ENCODE measurements at places on chromosomes 2 and 18.
A peak's percentile ranks its signal among the peaks of the same experiment; 100 is the strongest.

- H3K27me3 ChIP-seq, result no peaks in the 10 kb centered on the region
- no peak overlapping the region for H3K27ac ChIP-seq
- H3K4me3 ChIP-seq, result no peak overlapping the region
- H3K36me3 ChIP-seq, result no peaks in the 10 kb centered on the region
- no peaks in the 10 kb centered on the region for H3K4me1 ChIP-seq
- peak; percentile 46 for DNase-seq
Measured at GRCh38 chr18:76691800-76692199, 130.6 kb upstream of the ZNF236 start.

DNA sequence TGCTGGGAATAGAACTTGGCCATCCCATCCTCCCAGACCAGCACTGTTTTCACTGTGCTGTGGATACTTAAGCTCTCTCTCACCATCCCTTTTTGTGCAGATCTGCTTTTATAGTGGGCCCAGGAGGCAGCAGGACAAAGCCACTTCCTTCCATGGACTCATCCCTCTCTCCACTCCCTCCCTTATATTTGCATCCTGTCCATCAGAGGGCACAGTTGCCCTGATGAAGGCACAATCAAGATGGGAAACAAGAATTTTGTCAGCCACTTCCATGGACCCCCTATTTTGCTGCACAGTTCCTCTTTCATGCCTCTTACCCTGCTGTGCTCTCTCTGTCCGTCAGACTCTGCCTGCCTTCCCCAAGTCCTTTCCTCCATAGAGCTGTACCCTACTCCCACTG is 338.7 kb downstream of the HRH4 start:
- no peaks in the 10 kb centered on the region for H3K36me3 ChIP-seq
- no peaks in the 10 kb centered on the region for H3K4me1 ChIP-seq
- H3K4me3 ChIP-seq, result no peak overlapping the region
- no peak overlapping the region for H3K27ac ChIP-seq
- H3K27me3 ChIP-seq, result no peaks in the 10 kb centered on the region
- DNase-seq, result no peak

DNA sequence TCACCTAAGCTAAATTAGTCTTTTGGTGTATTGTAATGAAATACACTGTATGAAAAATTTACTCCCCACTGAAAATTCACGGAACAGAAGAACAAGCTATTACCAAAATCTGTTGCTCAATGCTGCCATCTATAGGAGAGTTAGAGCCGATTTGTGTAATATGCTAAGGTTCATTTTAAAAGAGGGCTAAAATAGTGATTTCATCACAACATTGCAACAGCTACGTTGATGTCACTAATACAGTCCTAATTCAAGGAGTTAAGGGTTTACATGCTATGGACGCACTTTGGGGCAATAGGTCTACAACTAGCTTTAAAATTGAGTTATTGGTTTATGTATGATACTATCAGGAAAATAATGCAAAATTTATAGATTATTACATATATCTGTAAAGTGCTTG is 3.0 kb upstream of the IRS1 start:
- DNase-seq, result no peak
- no peak overlapping the region for H3K4me3 ChIP-seq
- H3K36me3 ChIP-seq, result peaks cover 1% of the 10 kb centered on the region

DNA sequence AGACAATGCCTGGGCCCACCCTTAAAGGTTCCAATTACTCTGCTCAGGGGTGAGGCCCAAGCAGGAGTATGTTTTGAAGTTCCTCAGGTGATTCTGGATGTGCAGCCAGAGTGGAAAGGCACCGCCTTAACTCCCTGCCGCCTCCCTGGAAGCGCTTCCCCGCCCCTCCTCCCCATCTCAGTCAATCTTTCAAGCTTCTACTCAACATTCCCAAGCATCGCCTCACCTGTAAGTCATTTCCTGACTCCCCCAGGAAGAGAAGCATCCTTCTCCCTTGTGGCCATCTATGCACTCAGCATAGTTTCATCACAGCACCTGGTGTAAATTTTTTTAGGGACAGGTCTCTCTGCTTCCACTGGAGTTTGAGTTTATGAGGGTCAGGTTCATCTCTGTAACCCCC is 67.5 kb downstream of the MYL12B start:
- no peak overlapping the region for H3K27ac ChIP-seq
- no peaks in the 10 kb centered on the region for H3K4me1 ChIP-seq

GRCh38 chr18:79935499-79935898 is 16.0 kb downstream of the SLC66A2 start:
- H3K36me3 ChIP-seq, result peaks cover 61% of the 10 kb centered on the region
- peak; percentile 5 for DNase-seq
- H3K27me3 ChIP-seq, result no peaks in the 10 kb centered on the region
- H3K27ac ChIP-seq, result no peak overlapping the region
- no peaks in the 10 kb centered on the region for H3K4me1 ChIP-seq

DNA sequence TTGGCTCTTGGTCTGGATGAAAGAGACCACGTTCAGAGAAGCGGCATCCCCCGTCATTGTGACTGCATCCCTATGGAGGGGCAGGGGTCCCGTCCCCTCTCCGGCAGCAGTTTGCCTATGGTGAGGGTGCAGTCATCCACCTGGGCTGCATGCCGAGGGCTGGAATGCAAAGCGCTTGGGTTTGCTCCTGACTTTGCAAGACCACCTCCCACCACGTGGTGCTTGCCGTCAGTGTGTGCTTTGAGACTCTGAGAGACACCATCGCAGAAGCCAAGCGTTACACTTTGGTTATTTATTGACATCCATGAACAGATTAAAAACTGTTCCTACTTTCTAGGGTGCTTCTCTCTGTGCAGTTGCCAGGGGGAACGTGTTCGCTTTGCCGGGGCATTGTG is 59.5 kb downstream of the SH3RF3 start:
- no peaks in the 10 kb centered on the region for H3K27me3 ChIP-seq
- peak overlapping the region; percentile 76 for H3K27ac ChIP-seq
- peak; percentile 56 for DNase-seq
- H3K4me1 ChIP-seq, result peaks cover 45% of the 10 kb centered on the region
- H3K36me3 ChIP-seq, result no peaks in the 10 kb centered on the region

DNA sequence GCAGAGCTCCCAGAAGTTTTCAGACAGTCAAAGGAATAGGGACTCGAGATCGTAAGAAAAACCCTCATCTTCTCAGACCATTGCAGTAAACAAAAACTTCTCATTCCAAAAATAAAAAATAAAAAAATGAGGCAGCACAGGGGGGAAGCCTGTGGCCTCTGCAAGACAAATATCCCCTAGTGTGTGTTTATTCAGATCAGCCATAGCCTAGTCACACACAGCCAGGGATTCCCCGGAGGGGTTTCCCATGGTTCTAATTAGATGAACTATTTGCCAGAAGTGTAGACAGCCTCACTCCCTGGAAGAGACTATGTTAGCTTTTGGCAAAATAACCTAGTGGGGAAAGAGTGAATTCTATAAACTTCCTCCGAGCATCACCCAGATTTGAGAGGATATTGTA is 122.9 kb upstream of the KLF7 start:
- DNase-seq, result no peak
- no peaks in the 10 kb centered on the region for H3K4me1 ChIP-seq
- no peak overlapping the region for H3K4me3 ChIP-seq
- no peaks in the 10 kb centered on the region for H3K27me3 ChIP-seq

DNA sequence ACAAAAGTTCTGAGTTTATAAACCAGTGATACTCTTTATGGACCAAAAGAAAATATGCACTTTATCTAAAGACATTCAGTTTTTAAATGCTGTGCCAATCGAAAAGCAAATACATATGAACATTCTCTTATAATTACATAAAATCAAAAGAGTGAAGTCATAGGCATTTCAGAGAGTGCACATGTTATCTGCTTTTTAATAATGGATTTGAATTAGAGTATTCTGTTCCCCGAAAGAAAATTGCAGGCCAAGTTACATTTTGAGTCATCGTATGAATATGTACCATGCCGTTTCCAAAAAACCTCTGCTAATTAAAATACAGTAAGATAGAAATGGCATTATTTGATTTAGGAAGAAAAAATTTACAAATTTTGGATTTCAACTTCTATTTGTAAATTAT is 565.7 kb downstream of the ZEB2 start:
- no peaks in the 10 kb centered on the region for H3K27me3 ChIP-seq
- no peak overlapping the region for H3K4me3 ChIP-seq
- H3K27ac ChIP-seq, result no peak overlapping the region
- H3K36me3 ChIP-seq, result no peaks in the 10 kb centered on the region
- no peak for DNase-seq
- no peaks in the 10 kb centered on the region for H3K4me1 ChIP-seq

DNA sequence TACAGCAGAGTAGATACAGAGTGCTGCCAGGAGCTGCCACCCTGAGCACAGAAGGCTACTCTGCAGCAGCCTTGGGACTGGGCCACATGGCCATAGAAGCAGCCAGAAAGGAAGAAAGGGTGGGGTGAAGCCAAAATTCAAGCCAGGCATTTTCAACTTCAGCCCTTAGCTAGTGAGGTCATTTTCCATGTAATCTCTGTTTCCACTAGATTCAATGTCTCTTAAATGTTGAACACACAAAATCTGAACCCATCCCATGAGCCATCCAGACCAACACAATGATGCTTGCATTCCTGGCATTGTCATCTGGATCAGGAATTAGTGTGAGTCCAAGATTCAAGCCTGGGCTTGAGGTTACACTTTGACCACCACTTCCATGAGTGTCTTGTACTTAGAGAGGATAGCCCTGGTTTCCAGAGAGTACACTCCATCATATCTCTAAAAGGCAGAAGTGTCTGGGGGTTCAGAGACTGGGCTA is 243.6 kb downstream of the OSR1 start:
- no peaks in the 10 kb centered on the region for H3K27me3 ChIP-seq
- H3K36me3 ChIP-seq, result no peaks in the 10 kb centered on the region
- no peak overlapping the region for H3K27ac ChIP-seq
- H3K4me1 ChIP-seq, result no peaks in the 10 kb centered on the region
- no peak for DNase-seq

GRCh38 chr2:238066218-238066617 is 5.4 kb downstream of the SCLY start:
- H3K27me3 ChIP-seq, result no peaks in the 10 kb centered on the region
- H3K36me3 ChIP-seq, result peaks cover 14% of the 10 kb centered on the region
- H3K4me1 ChIP-seq, result peaks cover 8% of the 10 kb centered on the region
- no peak overlapping the region for H3K4me3 ChIP-seq
- DNase-seq, result no peak

DNA sequence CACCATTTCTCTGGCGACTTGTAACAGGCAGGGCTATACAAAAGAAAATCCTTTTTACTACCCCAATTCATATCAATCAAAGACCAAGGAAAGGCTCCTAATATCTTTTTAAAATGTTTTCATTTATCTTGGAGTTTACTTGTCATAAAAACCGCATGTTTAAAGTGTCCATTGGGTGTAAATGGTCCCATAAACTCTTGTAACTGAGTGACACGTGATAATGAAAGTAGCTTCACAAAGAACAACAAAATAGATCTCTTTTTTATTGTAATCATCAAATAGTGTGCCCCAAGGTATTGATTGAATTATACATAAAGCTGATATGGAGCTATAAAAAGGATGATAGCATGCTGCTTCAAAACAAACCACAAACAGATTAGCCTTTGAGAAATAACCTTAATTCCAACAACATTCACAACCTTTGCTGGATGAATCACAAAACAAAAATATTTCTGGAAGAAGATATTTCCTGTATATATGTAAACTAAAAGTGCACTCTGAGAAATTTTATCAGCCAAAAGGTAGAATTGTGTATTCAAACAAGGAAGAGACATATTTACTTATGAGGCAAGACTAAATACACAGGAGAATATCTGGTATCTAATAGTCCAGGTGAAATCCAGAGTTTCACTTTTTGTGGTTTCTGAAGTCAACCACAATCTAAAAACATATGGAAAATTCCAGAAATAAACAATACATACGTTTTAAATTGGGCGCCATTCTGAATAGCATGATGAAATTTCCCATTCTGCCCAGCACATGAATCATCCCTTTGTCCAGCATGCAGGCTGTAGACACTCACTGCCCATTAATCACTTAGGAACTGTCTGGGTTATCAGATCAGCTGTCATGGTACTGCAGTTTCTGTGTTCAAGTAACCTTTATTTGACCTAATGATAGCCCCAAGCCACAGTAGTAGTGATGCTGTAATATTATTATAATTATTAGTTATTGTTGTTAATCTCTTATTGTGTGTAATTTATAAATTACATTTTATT is 237.5 kb downstream of the PIK3C3 start:
- H3K4me1 ChIP-seq, result no peaks in the 10 kb centered on the region
- H3K4me3 ChIP-seq, result no peak overlapping the region
- H3K27ac ChIP-seq, result no peak overlapping the region
- no peaks in the 10 kb centered on the region for H3K27me3 ChIP-seq

- no peaks in the 10 kb centered on the region for H3K4me1 ChIP-seq
- H3K4me3 ChIP-seq, result no peak overlapping the region
- no peaks in the 10 kb centered on the region for H3K27me3 ChIP-seq
- no peaks in the 10 kb centered on the region for H3K36me3 ChIP-seq
Measured at GRCh38 chr18:25334588-25334987, 17.4 kb downstream of the ZNF521 start.

GRCh38 chr2:74702001-74702715 is 48.1 kb downstream of the SEMA4F start:
- DNase-seq, result no peak
- no peaks in the 10 kb centered on the region for H3K27me3 ChIP-seq
- H3K36me3 ChIP-seq, result peaks cover 3% of the 10 kb centered on the region
- H3K4me3 ChIP-seq, result no peak overlapping the region
- no peaks in the 10 kb centered on the region for H3K4me1 ChIP-seq

DNA sequence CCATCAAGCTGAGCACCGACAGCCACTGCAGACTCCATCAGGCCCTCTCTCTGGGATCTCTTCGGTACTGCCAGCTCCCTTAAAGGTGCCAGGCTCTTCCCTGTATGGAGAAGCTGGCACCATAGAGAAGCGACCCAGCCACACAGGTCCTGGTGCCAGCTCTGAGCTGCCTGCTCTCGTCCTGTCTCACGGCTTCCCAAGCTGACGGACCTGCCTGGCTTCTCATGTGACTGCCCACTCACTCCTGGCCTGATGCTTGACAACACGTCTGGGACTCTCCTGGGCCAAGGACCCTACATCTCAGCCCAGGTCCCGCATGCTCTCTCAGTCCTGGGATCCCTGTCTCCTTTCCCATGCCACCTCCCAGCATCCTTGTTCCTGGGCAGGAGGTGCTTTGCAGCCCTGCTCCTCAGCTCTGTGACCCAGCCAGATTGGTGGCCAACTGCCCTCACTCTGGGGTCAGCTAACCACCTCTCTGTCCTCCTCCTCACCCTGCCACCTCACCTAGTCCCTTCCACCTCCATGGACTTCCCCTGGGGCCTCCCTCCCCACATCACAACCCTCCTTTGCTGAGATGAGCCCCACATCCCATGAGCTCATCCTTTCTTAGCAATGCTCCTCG is 12.5 kb upstream of the ATOH8 start:
- peaks cover 71% of the 10 kb centered on the region for H3K4me1 ChIP-seq
- H3K36me3 ChIP-seq, result no peaks in the 10 kb centered on the region
- peak overlapping the region; percentile 98 for H3K27ac ChIP-seq
- no peaks in the 10 kb centered on the region for H3K27me3 ChIP-seq

DNA sequence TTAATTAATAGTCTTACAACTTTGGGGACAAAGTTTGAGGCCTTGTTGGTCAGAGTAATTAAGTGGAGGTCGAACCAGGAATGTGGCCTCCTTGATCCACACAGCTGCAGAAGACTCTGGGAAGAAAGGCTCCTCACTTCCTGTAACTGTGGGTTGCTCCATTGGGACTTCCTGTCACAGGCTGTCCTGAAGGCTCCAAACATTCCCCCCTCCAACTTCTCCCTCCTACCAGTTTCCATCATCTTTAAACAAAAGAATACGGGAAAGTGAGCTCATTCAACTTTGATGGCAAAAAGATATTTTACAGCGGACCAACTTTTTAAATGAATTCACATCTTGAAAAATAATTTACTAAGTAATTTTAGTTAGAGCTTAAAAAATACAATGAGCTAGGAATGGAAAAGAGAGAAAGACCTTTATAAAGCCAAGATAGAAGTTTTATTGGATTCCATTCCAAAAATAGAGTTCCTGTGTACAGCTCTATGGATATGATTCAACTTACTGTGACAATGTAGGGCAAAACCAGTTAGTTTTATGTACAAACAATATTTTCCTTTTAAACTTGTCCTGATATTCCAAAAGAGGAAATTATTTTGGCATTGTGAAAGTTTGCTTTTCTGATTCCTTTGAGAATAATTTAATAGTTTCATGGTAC is 212.0 kb upstream of the NABP1 start:
- no peak overlapping the region for H3K4me3 ChIP-seq
- H3K4me1 ChIP-seq, result peaks cover 11% of the 10 kb centered on the region
- H3K27me3 ChIP-seq, result no peaks in the 10 kb centered on the region
